ENCODE measurements at places on chromosomes 6 and 20. TPM values are rescaled to one million over a fixed set of nuclear protein-coding genes. Genes with fewer than 3 reads are reported as not detected.

The RAET1E gene
- not detected for total RNA-seq

The MROH8 gene
- 6.4 TPM for total RNA-seq

The SLC17A1 gene
- not detected for total RNA-seq

The RSPH9 gene
- not detected for total RNA-seq

The CALHM4 gene
- total RNA-seq, result not detected

The ENPP5 gene
- total RNA-seq, result 2.2 TPM

The PAK5 gene
- total RNA-seq, result 0.92 TPM

The SMLR1 gene
- not detected for total RNA-seq

The OR12D3 gene
- not detected for total RNA-seq

The DEFB124 gene
- not detected for total RNA-seq

The TRMT6 gene
- total RNA-seq, result 10.7 TPM

GRCh38 chr6:12371641-12372146 is 81.5 kb downstream of the EDN1 start:
- no peak for DNase-seq

DNA sequence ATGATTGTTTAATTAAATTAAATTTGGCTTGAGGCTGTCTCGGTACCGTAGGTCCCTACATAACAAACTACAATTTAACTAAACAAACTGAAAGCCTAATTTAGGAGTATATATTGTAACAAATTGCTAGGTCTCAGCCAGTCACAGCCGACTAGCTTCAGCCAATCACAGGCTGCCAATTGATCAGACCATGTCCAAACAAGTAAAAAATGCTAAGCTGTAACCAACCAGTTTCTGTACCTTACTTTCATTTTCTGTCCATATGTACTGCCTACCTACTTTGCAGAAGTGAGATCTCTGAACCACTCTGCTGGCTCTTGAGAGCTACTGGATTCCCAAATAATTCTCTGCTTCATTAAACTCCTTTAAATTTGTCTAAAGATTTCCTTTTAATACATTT is 648.0 kb upstream of the GJE1 start:
- no peak for DNase-seq

- no peak for DNase-seq
These were observed 262.4 kb downstream of the ERMARD start for GRCh38 chr6:170013815-170014214.

DNA sequence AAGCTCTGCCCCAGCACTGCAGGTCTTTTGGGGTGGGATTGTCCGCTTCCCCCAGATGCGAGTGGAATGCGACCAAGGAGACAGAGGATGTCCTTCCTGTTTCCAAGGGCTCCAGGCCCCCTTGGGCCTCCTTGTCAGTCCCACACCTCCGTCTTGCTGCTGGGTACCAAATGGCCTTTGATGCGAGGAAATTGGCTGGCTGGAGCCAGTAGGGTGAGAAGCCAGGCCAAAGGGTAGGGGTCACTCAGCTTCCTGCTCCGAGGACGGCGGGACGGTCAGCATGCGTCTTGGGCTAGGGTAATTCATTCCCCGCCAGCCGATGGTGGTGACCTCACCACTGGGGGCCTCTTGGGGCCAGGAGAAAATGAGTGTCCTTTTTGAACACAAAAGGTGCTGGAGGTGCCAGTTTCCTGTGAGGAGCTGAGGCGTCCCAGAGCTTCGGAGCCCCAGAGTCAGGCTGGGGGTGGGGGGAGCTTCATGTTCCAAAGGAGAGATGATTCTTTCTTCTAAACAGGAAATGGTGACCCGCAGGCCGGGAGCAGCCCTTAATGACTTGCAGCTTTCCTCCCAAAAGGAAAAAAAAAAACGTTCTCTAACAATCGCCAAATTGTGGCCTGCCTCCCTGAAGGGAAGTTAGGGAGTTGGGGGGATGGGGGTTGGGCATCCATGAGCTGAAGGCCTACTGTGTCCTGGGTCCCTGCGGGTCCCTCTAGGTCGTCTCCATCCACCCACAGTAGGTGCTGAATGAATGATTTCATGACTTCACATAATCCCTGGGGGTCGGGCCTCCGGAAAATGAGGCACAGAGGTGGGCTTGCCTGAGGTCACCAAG is 6.7 kb downstream of the SNAI1 start:
- no peak for DNase-seq

- DNase-seq, result no peak
These were observed 11.2 kb downstream of the SPDEF start for GRCh38 chr6:34544776-34545471.

GRCh38 chr20:45927071-45927878 is 7.2 kb upstream of the PCIF1 start:
- DNase-seq, result no peak

DNA sequence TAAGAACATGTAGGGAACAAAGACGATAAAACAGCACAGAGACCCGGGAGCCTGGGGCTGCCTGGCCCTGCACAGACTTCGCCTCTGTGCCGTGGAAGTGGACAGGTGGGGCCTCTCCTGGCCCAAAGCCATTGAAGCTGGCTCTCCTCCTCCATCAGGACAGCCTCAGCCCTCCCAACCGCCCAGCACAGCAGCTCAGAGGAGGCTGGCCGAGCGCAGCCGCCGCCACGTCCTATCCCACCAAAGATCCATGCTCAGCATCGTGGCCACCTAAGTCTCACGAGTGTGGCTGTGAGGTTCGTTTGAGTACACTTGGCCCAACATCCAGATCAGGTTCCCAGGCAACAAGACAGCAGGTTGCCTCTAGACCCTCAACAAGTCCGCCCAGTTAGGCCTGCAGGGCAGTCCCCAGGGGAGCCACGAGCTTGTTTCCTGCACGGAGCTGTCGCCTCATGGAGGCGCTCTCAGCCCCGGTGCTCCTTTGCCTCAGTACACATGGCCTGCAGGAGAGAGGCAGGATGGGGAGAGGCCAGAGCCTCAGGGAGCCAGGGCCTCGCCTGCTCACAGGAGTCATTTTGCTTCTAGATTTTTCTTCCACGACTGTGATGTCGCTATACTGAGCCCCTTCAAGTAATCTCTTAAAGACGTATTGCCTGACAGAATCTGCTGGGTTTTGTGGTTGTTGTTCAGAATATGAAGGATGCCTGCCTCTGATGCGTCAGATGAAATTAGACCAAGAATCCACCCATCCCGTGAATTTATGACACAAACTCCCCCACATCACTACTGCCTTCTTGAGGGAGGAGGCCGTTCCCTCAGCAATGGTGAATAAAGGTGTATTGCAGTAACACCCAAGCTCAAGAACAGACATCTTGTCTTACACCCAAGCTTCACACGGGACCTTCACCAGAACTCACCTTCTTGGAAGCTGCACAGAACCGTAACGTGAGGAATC is 102.7 kb downstream of the RNASET2 start:
- no peak for DNase-seq

DNA sequence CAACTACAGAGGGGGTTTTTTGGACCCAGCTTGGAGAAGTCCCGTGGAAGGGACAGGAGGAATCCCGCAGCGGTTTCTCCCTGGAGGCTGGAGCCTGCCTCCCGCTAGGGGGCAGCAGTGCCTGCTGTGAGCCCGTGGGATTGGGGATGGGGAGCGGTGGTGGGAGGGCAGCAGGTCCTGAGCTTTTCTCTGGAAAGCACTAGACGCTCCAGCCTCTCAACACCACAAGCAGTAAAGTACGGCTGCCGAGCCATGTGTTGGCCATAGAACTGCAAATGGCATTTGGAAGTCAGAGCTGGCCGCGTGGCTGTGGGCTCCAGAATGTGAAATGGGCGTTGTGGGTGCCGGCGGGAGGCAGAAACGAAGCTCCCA is 47.8 kb downstream of the GMPR start:
- no peak for DNase-seq

- no peak for DNase-seq
These were observed 93.3 kb downstream of the COL21A1 start for GRCh38 chr6:56154076-56154475.

DNA sequence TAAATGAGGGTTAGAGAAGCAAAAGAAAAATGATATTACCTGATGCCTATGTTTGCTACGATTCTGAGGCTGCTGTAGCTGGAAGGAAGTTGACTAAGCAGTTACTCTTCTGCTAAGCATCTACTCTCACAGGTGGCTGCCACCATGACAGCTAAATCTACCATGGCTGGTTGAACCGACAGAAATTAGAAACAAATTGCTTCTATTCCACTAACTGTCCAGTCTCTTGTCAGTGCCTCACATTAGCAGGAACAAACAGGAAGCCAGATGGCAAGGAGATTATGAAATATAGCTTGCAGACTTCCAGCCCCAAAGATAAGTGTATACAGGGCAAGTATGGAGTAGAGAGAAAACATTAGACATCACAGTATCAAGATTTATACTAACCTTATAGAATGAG is 59.4 kb upstream of the TMEM200A start:
- peak; percentile 19 for DNase-seq

DNA sequence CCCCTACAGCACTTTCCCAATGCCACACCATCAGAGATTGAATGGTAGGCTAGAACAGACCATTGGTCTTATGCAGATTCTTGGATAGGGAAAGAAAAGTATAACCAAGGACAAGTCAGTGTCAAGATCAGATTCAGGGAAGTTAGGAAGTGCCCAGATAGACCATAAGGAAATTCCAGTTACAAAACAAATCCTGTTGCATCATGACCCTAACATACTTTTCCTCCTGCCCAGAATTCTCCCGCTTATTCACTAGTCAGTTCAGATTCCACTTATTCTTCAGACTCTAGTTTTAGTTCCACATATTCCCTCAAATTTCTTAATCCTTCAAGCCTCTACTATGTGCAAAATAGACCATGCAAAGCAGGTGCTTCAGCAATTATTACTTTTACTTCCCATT is 20.7 kb downstream of the METTL24 start:
- DNase-seq, result no peak

GRCh38 chr6:56757588-56757984 is 114.9 kb upstream of the DST start:
- peak; percentile 69 for DNase-seq

- peak; percentile 49 for DNase-seq
These were observed 2.1 kb downstream of the MYLIP start for GRCh38 chr6:16130932-16131387.

DNA sequence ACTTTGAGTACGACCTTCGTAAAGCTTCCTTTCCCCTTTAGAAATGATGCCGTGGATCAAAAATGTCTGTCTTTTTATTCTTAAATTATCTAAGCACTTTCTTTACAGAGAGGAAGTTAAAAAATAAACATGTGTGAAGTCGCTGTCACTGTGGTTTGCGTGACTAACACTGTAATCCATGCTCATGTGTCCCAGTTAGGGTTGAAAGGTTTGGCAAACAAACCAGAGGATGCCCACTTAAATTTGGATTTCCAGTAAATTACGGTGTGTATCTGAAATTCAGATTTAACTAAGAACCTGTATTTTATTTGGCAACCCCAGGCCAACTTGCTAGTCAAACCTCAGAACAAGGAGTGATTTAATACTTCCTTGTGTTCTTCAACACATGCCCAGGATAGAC is 21.1 kb downstream of the HLA-DRB1 start:
- DNase-seq, result no peak

DNA sequence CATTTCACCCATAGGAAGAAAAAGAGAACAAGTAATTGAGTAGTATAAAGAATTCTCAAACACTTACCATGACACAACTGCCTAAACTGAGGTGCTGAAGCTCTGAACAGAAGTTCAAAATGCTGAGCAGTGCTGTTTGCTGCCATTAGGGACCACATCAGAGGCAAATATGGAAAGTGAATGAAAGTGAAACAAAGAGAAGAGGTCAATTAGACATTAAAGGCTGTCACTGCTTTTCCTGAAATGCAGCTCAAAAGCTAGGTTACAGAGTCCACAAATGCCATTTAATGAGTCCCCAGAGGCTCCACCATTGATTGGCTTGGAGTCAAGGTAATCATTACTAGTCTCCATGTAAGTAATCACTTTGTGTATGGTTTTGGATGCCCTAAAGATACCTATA is 46.1 kb downstream of the POU3F2 start:
- DNase-seq, result peak; percentile 11

GRCh38 chr6:155185544-155185943 is 78.3 kb upstream of the CLDN20 start:
- DNase-seq, result peak; percentile 54

- no peak for DNase-seq
These were observed 75.0 kb downstream of the MDGA1 start for GRCh38 chr6:37622646-37623071.

- DNase-seq, result peak; percentile 53
These were observed 9.9 kb upstream of the RFPL4B start for GRCh38 chr6:112337209-112337638.

DNA sequence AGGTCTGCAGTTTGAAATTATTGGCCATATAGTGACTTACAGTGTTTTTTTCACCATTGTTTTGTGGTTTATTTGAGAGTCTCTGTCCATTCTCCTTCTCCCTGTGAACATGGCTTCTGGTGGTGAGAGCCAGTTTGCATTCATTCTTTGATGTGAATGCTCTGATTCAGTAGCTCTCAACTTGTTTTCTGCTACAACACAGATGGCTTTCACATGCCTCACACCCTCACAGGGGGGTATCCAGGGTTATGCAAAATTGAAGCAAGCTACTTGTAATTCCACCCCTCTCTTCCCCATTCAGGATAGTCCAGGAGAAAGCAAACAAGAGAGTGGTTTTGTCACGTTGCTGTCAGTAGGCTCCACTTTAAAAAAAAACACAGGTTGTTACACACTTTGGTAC is 55.6 kb downstream of the SLX4IP start:
- no peak for DNase-seq

DNA sequence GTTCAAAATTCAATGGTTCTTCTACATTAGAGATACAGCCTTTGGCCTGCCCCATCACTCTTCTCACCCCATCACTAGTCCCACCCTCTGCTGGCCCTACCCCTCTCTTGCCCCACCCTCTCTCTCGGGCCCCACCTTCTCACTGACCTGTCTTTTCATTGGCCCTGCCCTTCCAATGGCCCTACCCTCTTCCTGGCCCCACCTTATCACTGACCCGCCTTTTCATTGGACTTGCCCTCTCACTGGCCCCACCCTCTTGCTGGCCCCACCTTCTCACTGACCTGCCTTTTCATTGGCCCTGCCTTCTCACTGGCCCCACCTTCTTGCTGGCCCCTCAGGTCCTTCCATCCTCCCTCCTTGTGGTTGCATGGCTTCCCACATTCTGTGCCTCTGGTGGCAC is 107.2 kb upstream of the PLEKHG1 start:
- no peak for DNase-seq

DNA sequence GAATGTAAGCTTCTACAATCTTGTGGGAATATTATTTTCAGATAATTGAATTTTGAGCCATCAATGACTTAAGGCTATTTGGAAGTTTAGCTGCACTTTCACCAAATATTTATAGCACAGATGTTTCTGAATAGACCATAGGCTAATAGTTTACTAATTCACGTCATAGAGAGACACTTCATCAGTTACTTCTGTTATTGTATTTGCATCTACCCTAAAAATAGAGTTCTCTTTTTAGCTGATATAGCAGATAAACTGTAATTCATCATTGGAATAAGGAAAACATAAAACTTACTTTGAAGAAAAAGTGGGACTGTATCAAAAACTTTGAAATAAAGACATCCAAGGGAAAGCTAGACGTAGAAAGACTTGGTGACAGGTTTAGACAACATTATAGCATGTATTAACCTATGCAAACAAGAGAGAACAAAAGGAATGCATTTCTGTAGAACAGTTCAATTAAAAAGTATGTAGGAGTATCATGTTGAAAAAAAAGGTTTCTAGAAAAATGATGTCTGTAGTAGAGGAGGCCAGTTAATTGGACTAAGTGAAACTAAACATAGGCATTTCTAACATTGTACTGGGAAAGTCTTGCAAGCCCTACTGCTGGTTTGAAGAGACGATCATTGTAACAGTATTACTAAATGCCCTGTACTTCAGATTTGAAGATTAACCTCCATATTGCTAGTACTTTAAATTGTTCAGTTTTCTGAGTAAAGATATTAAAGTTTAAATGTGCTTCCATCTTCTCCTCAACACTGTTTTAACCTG is 123.3 kb downstream of the ZFAND3 start:
- DNase-seq, result no peak

GRCh38 chr6:106421496-106421895 is 61.0 kb downstream of the CRYBG1 start:
- DNase-seq, result no peak

All from stomach (tissue), 19 donors.